Astrocyte (in vitro differentiated cells and primary cell): ENCODE measurements at places on chromosomes 1 and 21. TPM values are rescaled to one million over a fixed set of nuclear protein-coding genes. Genes with fewer than 3 reads are reported as not detected.

GRCh38 chr1:89723863-89724262 lies 90.9 kb downstream of the LRRC8C start:
- no peak for DNase-seq
- no peaks in the 10 kb centered on the region for H3K27me3 ChIP-seq
- no peaks in the 10 kb centered on the region for H3K36me3 ChIP-seq
- no peak overlapping the region for H3K27ac ChIP-seq
- H3K4me1 ChIP-seq = peaks cover 28% of the 10 kb centered on the region

PPIAL4G gene
- not detected in 2 replicates for total RNA-seq

GRCh38 chr1:37691497-37692077 lies 729 bp upstream of the CDCA8 start:
- H3K4me1 ChIP-seq = peaks cover 20% of the 10 kb centered on the region
- peak overlapping the region; percentile 51 for H3K27ac ChIP-seq
- peak overlapping the region; percentile 86 for H3K4me3 ChIP-seq
- peak; percentile 12 for DNase-seq

GRCh38 chr1:198185759-198186158 lies 29.0 kb downstream of the NEK7 start:
- H3K4me1 ChIP-seq = peaks cover 11% of the 10 kb centered on the region
- no peak overlapping the region for H3K27ac ChIP-seq
- no peaks in the 10 kb centered on the region for H3K27me3 ChIP-seq
- H3K4me3 ChIP-seq = no peak overlapping the region
- H3K36me3 ChIP-seq = no peaks in the 10 kb centered on the region

GRCh38 chr21:45257673-45258341 lies 29.9 kb downstream of the POFUT2 start:
- no peak overlapping the region for H3K4me3 ChIP-seq
- no peak overlapping the region for H3K27ac ChIP-seq
- H3K4me1 ChIP-seq = peaks cover 11% of the 10 kb centered on the region
- DNase-seq = no peak
- H3K27me3 ChIP-seq = peaks cover 9% of the 10 kb centered on the region

GRCh38 chr1:209168204-209168603 lies 415.3 kb upstream of the CAMK1G start:
- peak; percentile 63 for DNase-seq
- H3K4me1 ChIP-seq = peaks cover 5% of the 10 kb centered on the region
- no peak overlapping the region for H3K27ac ChIP-seq
- H3K4me3 ChIP-seq = no peak overlapping the region
- no peaks in the 10 kb centered on the region for H3K36me3 ChIP-seq
- H3K27me3 ChIP-seq = no peaks in the 10 kb centered on the region
